ENCODE measurements at places on chromosomes 7 and 10.

- no peak for DNase-seq
These were observed 10.1 kb downstream of the AQP1 start for GRCh38 chr7:30921540-30922401.

GRCh38 chr10:22693371-22693784 is 21.0 kb downstream of the PIP4K2A start:
- DNase-seq = no peak

- no peak for DNase-seq
These were observed 2.3 kb downstream of the AGMO start for GRCh38 chr7:15559416-15559928.

GRCh38 chr7:142439739-142440138 is 181.9 kb upstream of the PRSS58 start:
- no peak for DNase-seq

DNA sequence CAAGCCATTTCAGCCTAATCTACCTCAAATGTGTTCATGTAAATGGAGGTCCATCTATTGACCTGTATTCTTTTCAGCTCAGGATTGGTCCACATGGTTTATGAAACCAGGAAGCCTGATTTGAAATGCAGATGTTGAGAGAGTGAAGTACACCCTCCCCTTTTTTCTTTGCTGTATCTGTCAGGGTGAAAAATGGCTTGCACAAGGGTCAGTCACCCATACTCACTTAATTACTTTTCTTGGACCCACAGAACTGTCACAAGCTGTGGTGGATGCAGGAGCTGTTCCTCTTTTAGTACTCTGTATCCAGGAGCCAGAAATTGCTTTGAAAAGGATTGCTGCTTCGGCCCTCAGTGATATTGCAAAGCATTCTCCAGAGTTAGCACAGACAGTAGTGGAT is 41.2 kb downstream of the SPAG6 start:
- DNase-seq = no peak

GRCh38 chr7:54709283-54709682 is 49.7 kb downstream of the SEC61G start:
- DNase-seq = no peak

GRCh38 chr10:5466451-5467206 is 32.7 kb downstream of the CALML5 start:
- DNase-seq = no peak
